A549 treated with AZD2906 at 1 μM for 4 hours (cell line): ENCODE measurements at places on chromosomes 4 and X. TPM values are rescaled to one million over a fixed set of nuclear protein-coding genes. Genes with fewer than 3 reads are reported as not detected.

BBS12 gene
- 2.1 to 2.9 TPM (median 2.6 TPM) in 5 replicates for total RNA-seq

CLCN4 gene
- total RNA-seq = 3.9 to 5.1 TPM (median 4.4 TPM) in 5 replicates

LRP2BP gene
- total RNA-seq = 0.08 to 0.14 TPM (median 0.10 TPM) in 5 replicates

HTN1 gene
- total RNA-seq = not detected in 5 replicates

TMPRSS11B gene
- total RNA-seq = not detected in 5 replicates

NXF2 gene
- total RNA-seq = 0.03 TPM in 2 of 5 replicates, not detected in the others

SYTL4 gene
- 1.8 to 3.3 TPM (median 2.5 TPM) in 5 replicates for total RNA-seq

TLR6 gene
- total RNA-seq = 1.7 to 2.4 TPM (median 2.2 TPM) in 5 replicates

RTL5 gene
- 2.2 to 2.3 TPM (median 2.2 TPM) in 5 replicates for total RNA-seq

SPARCL1 gene
- total RNA-seq = not detected in 5 replicates

SPANXA1 gene
- 0.17 to 0.24 TPM in 2 of 5 replicates, not detected in the others for total RNA-seq

STK26 gene
- total RNA-seq = 8.2 to 11.8 TPM (median 8.9 TPM) in 5 replicates

TEX11 gene
- total RNA-seq = not detected in 5 replicates

FOXR2 gene
- total RNA-seq = not detected in 5 replicates

HSFX3 gene
- 0.07 TPM in 1 of 5 replicates, not detected in the others for total RNA-seq

GPAT3 gene
- total RNA-seq = 24.8 to 33.4 TPM (median 29.9 TPM) in 5 replicates

DAPP1 gene
- not detected in 5 replicates for total RNA-seq

TMEM271 gene
- not detected in 5 replicates for total RNA-seq

UNC5C gene
- not detected in 5 replicates for total RNA-seq

PABPC1L2B gene
- total RNA-seq = 0.03 TPM in 1 of 5 replicates, not detected in the others

GPR173 gene
- 0.02 TPM in 4 of 5 replicates, not detected in the other for total RNA-seq

IL9R gene
- 0.13 to 0.40 TPM (median 0.22 TPM) in 5 replicates for total RNA-seq

MAGEB1 gene
- total RNA-seq = not detected in 5 replicates

SLC6A14 gene
- not detected in 5 replicates for total RNA-seq

NHS gene
- total RNA-seq = 1.8 to 2.6 TPM (median 2.1 TPM) in 5 replicates

PTTG2 gene
- not detected in 5 replicates for total RNA-seq

XAGE1A gene
- total RNA-seq = 11.6 to 46.7 TPM (median 25.2 TPM) in 5 replicates

KLHL13 gene
- 0.16 to 0.63 TPM (median 0.23 TPM) in 5 replicates for total RNA-seq

PAGE1 gene
- total RNA-seq = 0.26 to 0.29 TPM in 2 of 5 replicates, not detected in the others

SAGE1 gene
- 0.02 to 0.03 TPM (median 0.03 TPM) in 4 of 5 replicates, not detected in the other for total RNA-seq

GATA1 gene
- not detected in 5 replicates for total RNA-seq

AKAP4 gene
- total RNA-seq = 0.14 TPM in 1 of 5 replicates, not detected in the others

TGIF2LX gene
- not detected in 5 replicates for total RNA-seq

GC gene
- not detected in 5 replicates for total RNA-seq

CABS1 gene
- not detected in 5 replicates for total RNA-seq

C1QTNF7 gene
- total RNA-seq = not detected in 5 replicates

SPATA4 gene
- 0.13 to 0.45 TPM (median 0.24 TPM) in 5 replicates for total RNA-seq
